ENCODE measurements at places on chromosomes 3 and 15. TPM values are rescaled to one million over a fixed set of nuclear protein-coding genes. Genes with fewer than 3 reads are reported as not detected.

Gene ACSBG1
- not detected for total RNA-seq

Gene ZMYND10
- 0.71 TPM for total RNA-seq

Gene SSR3
- 138 TPM for total RNA-seq

Gene GOLGA8G
- not detected for total RNA-seq

Gene STX19
- total RNA-seq: not detected

Gene DNAJC17
- 49.1 TPM for total RNA-seq

Gene IL5RA
- total RNA-seq: 0.34 TPM

Measured in activated T-cell treated with anti-CD3 and anti-CD28 coated beads, Interleukin-2, amount 50 U/mL, for 4 hours (primary cell).